ENCODE measurements at places on chromosomes 12 and 14. TPM values are rescaled to one million over a fixed set of nuclear protein-coding genes. Genes with fewer than 3 reads are reported as not detected.

GRCh38 chr14:85040046-85040685, 489.8 kb upstream of the FLRT2 start:
- H3K27me3 ChIP-seq, result no peaks in the 10 kb centered on the region
- no peaks in the 10 kb centered on the region for H3K36me3 ChIP-seq

- no peak overlapping the region for H3K4me3 ChIP-seq
- no peak overlapping the region for H3K27ac ChIP-seq
- H3K36me3 ChIP-seq, result no peaks in the 10 kb centered on the region
- H3K27me3 ChIP-seq, result peaks cover 21% of the 10 kb centered on the region
Observed at GRCh38 chr14:96189281-96189711, 15.3 kb upstream of the BDKRB2 start.

GRCh38 chr14:22614240-22614799, 16.2 kb downstream of the ABHD4 start:
- H3K4me3 ChIP-seq, result no peak overlapping the region
- no peak for DNase-seq
- H3K27me3 ChIP-seq, result peaks cover 9% of the 10 kb centered on the region

- peaks cover 13% of the 10 kb centered on the region for H3K27me3 ChIP-seq
- H3K36me3 ChIP-seq, result no peaks in the 10 kb centered on the region
- DNase-seq, result no peak
- H3K4me1 ChIP-seq, result no peaks in the 10 kb centered on the region
- H3K27ac ChIP-seq, result no peak overlapping the region
Observed at GRCh38 chr12:105451211-105451610, 120.7 kb downstream of the C12orf75 start.

DNA sequence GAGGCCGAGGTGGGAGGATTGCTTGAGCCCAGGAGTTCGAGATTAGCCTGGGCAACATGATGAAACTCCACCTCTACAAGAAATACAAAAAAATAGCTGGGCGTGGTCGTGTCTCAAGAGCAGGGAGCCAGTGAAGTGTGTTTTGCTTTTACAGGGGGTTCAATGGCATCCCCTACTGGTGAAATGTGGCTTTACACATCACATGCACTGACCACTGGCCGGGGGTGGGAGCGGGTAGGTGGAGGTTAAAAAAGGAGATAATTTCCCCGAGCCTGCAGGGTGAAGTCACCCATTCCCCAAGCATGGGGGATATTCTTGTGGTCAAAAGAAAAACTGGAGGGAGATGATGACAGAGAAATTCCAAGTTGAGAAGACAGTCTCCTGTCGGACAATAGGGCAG, 63.6 kb upstream of the PWP1 start:
- no peaks in the 10 kb centered on the region for H3K27me3 ChIP-seq
- H3K4me3 ChIP-seq, result no peak overlapping the region
- no peak for DNase-seq
- no peak overlapping the region for H3K27ac ChIP-seq

DNA sequence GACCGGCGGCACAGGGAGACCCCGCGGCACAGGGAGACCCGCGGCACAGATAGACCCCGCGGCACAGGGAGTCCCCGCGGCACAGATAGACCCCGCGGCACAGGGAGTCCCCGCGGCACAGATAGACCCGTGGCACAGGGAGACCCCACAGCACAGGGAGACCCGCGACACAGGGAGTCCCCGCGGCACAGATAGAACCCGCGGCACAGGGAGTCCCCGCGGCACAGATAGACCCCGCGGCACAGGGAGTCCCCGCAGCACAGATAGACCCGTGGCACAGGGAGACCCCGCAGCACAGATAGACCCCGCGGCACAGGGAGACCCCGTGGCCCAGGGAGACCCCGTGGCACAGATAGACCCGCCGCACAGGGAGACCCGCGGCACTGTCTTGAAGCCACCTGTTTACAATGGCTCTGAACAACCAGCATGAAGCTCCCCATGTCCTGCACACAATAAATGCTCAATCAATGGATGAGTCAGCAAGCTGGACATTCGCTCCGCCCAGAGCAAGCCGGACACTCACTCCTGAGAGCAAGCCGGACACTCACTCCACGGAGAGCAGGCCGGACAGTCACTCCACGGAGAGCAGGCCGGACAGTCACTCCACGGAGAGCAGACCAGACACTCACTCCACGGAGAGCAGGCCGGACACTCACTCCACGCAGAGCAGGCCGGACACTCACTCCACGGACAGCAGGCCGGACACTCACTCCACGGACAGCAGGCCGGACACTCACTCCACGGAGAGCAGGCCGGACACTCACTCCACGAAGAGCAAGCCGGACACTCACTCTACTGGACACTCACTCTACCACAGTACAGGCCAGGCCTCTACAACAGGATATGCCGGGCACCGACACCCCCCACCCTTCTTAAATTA, 121.9 kb downstream of the RFLNA start:
- H3K4me1 ChIP-seq, result no peaks in the 10 kb centered on the region
- H3K36me3 ChIP-seq, result peaks cover 13% of the 10 kb centered on the region
- no peak for DNase-seq
- H3K27ac ChIP-seq, result no peak overlapping the region
- H3K27me3 ChIP-seq, result no peaks in the 10 kb centered on the region
- no peak overlapping the region for H3K4me3 ChIP-seq

The SLC6A13 gene
- total RNA-seq, result not detected

DNA sequence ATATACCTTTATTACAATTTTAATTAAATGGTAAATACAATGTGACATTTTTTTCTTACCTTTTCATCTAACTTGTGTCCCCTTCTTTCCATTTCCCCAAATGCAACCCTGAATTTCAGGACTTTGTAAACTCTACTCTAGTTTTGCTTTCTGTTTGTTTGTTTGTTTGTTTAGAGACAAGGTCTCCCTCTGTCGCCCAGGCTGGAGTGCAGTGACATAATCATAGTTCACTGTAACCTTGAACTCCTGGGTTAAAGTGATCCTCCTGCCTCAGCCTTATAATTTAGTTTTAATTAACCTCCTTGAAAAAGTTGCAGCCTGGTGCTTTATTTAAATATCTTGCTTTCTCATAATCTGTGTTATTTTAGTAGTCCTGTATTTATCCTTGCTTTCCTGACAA, 59.0 kb upstream of the MON2 start:
- peaks cover 57% of the 10 kb centered on the region for H3K36me3 ChIP-seq
- H3K4me1 ChIP-seq, result no peaks in the 10 kb centered on the region
- no peak for DNase-seq
- H3K27ac ChIP-seq, result no peak overlapping the region
- no peak overlapping the region for H3K4me3 ChIP-seq
- H3K27me3 ChIP-seq, result no peaks in the 10 kb centered on the region

DNA sequence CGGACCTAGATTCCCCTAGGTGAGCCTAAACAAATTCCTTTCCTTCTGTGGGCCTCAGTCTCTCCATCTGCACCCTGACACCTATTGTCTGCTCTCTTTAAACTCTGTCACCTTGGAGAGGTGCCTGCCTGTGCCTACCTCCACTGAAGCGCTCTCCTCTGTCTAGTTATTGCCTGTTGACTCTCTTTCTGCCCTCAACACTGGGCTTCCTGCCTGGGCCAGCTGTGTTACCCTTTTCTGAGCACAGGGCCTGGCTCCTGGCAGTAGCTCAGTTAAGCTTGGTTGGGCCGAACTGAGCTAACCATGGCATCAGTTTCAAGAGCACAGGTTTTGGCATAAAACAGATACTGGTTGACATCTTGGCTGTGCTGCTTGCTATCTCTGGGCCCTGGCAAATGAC, 43.5 kb downstream of the PRMT8 start:
- no peaks in the 10 kb centered on the region for H3K36me3 ChIP-seq
- H3K4me1 ChIP-seq, result no peaks in the 10 kb centered on the region
- no peak overlapping the region for H3K4me3 ChIP-seq
- no peak overlapping the region for H3K27ac ChIP-seq

The ZDHHC22 gene
- total RNA-seq, result not detected

- DNase-seq, result peak; percentile 38
- peak overlapping the region; percentile 66 for H3K27ac ChIP-seq
- H3K27me3 ChIP-seq, result no peaks in the 10 kb centered on the region
- peaks cover 28% of the 10 kb centered on the region for H3K4me1 ChIP-seq
- H3K36me3 ChIP-seq, result peaks cover 2% of the 10 kb centered on the region
- no peak overlapping the region for H3K4me3 ChIP-seq
Observed at GRCh38 chr14:98008381-98009113, 1211.4 kb downstream of the VRK1 start.

DNA sequence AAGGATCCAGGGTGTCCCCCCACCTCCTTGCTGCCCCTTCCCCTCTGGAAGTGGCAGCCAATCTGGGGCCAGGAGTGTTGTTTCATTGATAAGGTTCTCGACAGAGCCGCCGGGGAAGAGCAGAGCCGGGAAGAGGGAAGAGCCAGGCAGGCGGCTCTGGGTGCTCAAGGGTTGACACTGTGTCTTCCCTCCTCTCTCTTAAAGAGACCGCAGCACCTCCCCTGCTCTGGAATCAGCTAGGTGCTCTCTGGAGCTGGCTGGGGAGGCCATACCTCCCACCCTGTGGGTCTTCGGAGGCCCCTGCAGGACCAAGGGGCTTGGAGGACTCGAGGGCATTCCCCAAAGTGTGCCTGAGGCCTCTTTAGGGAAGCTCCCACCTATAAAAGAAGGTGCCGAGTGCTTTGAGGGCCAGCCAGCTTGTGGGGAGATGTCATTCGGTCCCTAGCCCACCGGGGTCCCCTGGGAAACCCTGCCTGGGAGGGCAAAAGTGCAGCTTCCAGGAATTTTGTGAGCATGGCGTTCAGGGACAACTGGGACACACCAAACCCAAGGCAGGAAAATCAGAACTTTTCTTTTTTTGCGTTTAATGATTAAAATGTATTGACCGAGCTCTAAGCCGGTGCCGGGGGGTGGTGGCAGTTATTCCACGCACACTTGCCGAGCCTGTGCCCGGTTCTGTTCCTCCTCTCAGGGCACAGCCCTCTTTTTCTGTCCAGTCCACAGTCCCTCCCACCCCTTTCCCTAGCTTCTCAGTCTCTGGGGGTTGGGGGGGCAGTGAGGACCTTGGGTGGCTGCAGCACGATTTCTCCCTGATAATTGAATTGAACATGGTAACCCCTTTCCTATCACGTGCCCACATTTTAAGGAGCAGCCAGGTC, 3.0 kb downstream of the SETD1B start:
- H3K36me3 ChIP-seq, result peaks cover 50% of the 10 kb centered on the region
- no peak for DNase-seq
- H3K4me3 ChIP-seq, result peak overlapping the region; percentile 96

DNA sequence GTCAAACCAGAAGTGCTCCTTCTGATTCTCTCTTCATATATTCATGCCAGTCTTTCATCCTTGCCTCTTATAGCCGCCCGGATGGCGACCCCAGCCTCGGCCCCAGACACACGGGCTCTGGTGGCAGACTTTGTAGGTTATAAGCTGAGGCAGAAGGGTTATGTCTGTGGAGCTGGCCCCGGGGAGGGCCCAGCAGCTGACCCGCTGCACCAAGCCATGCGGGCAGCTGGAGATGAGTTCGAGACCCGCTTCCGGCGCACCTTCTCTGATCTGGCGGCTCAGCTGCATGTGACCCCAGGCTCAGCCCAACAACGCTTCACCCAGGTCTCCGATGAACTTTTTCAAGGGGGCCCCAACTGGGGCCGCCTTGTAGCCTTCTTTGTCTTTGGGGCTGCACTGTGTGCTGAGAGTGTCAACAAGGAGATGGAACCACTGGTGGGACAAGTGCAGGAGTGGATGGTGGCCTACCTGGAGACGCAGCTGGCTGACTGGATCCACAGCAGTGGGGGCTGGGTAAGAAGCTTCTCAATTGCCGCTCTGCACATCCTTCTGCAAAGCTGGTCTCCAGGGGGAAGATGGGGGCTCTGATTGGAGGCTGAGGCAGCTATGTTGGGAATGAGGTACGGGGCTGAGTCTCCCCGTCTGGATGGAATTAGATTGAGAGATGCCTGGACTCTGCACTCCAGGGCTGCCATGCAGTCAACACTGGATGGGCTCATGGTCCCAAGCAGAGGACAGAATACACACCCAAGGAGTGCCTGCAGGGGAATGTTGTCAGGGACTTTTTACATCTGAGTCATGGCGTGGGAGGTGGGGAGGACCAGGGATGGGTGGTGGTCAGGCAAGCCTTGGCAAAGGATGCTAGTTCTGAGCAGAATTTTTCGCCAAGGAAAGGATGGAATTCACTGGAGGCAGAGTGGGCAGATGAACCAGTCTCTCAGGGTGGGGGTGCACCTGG, 1.3 kb downstream of the BCL2L2 start:
- peak overlapping the region; percentile 43 for H3K27ac ChIP-seq
- H3K27me3 ChIP-seq, result peaks cover 27% of the 10 kb centered on the region
- peaks cover 24% of the 10 kb centered on the region for H3K4me1 ChIP-seq
- H3K36me3 ChIP-seq, result no peaks in the 10 kb centered on the region
- DNase-seq, result no peak
